Pulmonary artery endothelial cell (primary cell): ENCODE measurements at places on chromosomes 11 and 22. TPM values are rescaled to one million over a fixed set of nuclear protein-coding genes. Genes with fewer than 3 reads are reported as not detected.

ZNF280B gene
- total RNA-seq: 0.28 and 0.46 TPM in 2 replicates

OR8A1 gene
- total RNA-seq: not detected in 2 replicates

OR4D5 gene
- total RNA-seq: not detected in 2 replicates

CDCA5 gene
- total RNA-seq: 9.0 and 16.0 TPM in 2 replicates

DBX1 gene
- not detected in 2 replicates for total RNA-seq

UBQLN3 gene
- not detected in 2 replicates for total RNA-seq

HIKESHI gene
- 91.0 and 101 TPM in 2 replicates for total RNA-seq

PHF21A gene
- total RNA-seq: 5.4 TPM in 2 replicates

DENND5A gene
- total RNA-seq: 185 and 210 TPM in 2 replicates

CFAP300 gene
- 0.13 TPM in 1 of 2 replicates, not detected in the other for total RNA-seq

DSCAML1 gene
- total RNA-seq: not detected in 2 replicates

BTBD10 gene
- total RNA-seq: 115 and 134 TPM in 2 replicates

CHEK2 gene
- 11.0 and 15.7 TPM in 2 replicates for total RNA-seq

RFPL3 gene
- total RNA-seq: not detected in 2 replicates
